ENCODE measurements at places on chromosomes 3 and 15.

- DNase-seq: no peak
These were observed 94.7 kb downstream of the DLG1 start for GRCh38 chr3:197203714-197204146.

DNA sequence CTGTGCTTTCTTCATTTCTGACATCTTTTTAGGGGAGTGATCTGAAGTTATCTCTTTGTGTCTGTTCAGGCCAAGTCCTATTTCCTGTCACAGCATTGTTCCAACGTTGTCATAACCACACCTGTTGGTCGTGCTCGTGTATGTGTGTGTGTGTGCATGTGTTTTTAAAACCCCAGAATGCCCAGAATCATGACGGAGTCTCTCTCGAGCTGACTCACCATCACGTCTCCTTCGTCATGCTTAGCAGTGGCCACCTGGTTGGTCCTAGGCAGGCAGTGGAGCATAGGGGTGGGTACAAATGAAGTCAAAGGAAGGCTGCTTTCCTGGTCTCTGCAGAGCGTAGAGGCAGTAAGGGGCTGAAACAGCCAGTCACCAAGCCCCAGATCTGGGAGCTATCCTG is 126.8 kb upstream of the ABHD17C start:
- no peak for DNase-seq

DNA sequence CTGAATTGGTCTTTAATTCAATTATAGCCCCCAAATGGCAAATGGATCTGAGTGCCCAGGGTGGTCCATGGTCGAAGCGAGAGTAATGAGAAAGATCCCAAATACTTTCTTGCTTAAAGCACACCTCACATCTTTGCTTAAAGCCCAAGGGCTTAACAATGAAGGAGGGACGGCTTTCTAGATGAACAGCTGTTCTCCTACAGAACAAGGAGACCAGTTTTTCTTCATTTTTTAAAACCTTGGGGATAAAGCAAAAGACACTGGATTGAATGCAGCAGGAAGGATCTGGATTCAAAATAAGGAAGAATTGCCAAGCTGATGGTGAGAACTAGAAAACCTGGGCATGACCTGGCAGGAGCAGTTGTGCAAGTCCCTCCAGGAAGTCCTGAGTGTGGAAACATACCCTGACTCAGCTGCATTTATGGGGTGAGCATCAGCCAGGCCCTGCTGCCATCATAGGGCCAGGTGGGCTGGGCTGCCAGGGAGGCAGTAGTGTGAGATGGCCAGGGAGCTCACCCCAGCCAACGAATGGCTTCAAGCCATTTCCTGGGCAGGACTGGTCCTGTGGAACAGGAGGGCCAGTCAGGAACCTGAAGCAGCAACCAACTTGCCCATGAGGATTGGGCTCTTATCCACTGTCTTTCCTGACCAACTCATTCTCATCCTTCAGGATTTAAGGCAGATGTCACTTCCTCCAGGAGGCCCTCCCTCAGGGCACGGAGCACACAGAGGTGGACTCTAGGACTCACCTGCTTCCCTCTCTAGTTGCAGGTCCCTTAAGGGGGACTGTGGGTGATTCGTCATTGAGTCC is 18.4 kb upstream of the RHCG start:
- DNase-seq: no peak

GRCh38 chr15:70091726-70092463 is 5.8 kb downstream of the TLE3 start:
- no peak for DNase-seq

GRCh38 chr15:65146438-65146837 is 12.8 kb upstream of the PDCD7 start:
- DNase-seq: no peak

DNA sequence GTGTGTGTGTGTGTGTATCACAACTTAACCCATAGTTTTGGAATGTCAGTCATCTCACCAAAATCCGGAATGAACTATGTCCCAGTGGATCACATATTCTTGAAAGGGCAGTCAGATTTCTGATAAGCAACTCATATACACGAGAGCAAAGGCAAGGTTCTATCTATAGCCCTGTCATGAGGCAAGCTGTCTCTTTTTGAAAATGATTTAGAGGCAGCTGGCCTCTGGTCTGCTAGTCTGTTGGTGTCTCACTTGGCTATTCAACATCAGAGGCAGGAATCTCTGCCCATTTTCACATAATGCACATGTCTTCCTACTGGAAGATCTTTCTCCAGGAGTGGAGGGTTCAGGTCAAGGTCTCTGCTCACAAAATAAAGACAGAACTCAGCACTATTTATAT is 79.8 kb downstream of the CNTN6 start:
- DNase-seq: no peak

- DNase-seq: no peak
These were observed 1063.1 kb downstream of the NTRK3 start for GRCh38 chr15:87193481-87193880.

- DNase-seq: no peak
These were observed 24.9 kb downstream of the NXPE3 start for GRCh38 chr3:101803939-101804338.

GRCh38 chr3:139630542-139630941 is 47.2 kb downstream of the NMNAT3 start:
- no peak for DNase-seq

GRCh38 chr3:188124184-188124583 is 29.8 kb upstream of the LPP start:
- no peak for DNase-seq

DNA sequence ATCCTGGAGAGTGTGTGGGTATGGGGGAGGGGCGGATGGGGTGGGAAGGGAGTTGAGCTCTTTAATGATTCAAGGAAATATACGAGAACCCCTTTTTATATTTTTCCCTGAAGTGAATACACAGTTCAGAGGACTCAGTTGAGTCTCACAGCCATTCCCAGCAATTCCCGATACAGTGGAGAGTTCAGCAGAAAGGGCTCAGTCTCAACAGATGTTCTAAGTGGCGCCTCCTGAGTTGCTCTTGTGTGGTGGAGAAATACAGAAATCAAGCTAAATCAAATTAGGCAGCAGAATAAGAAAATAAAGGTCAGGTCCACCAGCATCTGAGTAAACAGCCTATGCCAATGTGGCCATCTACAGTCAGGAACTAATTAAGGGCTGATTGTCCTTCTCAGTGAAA is 372.1 kb downstream of the NR2F2 start:
- no peak for DNase-seq

GRCh38 chr3:130626049-130626448 is 109.1 kb downstream of the COL6A6 start:
- no peak for DNase-seq

DNA sequence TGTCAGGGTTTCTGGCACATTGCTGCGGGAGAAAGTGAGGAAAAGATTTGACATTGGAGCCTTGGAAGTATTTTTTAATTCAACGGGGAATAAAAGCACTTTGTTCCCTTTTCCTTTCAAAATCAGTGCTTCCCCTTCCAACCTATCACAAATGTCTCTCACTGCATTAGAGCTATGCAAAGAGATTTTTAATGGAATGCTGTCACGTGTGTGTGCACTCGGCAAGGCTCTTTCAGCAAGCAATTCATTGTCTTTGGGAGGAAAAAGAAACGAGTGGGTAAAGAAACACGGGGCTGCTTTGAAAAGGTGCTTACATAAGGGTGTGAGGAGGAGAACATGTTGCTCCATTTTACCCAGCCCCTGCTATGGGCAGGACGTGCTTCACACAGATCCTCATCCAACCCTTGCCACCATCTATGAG is 490.4 kb upstream of the PROK2 start:
- no peak for DNase-seq

DNA sequence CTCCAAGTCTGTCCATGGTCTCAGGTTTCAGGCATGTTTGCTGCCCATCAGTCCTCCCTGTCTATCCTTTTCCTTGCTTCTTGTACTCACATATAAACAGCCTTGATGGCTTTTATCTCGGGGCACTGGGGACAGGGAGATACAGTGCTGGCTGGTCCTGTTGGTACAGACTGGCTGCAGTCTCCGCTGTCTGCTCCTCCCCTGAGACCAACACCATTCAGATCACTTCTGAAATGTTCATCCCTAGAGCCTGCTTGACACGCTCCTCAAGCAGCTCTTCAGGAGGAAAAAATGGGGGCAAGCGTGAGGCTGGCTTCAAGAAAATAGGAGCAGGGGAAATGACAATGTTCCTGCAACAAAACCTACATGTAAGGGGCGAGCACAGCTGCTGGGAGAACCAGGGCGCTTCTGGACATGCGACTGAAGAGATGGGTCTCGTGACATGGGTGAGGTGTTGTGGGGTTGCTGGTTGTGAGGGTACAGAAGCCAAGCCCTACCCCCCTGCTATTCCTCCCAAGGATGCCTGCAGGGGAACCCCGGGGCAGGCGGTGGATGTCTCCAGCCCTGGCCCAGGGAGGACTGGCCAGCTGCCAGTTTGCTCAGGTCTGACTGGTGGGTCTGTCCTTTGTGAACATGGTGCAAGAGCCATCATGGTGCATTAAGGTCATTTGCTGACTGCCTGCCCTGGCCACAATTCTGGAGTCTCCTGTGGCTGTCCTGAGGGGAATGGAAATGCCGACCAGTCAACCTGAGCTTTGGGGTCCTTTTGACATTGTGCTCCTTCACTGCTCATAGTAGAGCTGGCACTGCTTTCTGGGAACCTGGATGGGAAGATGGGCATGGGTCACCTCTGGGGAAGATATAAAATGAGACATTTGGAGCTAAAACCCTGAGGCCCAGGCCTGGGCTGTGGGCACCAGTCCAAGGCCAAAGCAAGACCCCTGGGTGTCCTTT is 40.1 kb downstream of the KY start:
- DNase-seq: no peak

GRCh38 chr3:50242851-50243542 is 7.0 kb downstream of the GNAI2 start:
- no peak for DNase-seq

DNA sequence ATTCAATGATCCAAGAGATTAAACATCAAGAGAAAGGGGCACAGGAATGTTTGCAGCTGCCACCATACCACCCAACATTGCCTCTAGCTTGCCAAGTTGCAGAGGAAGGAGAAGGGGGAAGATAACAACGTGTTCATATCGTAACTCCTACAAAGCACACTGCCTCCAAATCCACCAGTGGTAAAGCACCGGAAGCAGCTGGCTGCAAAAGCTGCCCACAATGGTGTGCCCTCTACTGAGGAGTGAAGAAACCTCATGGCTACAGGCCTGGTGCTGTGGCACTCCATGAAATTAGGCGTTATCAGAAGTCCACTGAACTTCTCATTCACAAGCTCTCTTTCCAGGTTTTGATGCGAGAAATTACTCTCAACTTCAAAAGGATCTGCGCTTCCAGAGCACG is 263.9 kb upstream of the STT3B start:
- DNase-seq: no peak

- no peak for DNase-seq
These were observed 147.4 kb upstream of the UMPS start for GRCh38 chr3:124582621-124583395.

- DNase-seq: no peak
These were observed 67.8 kb downstream of the GPR176 start for GRCh38 chr15:39852250-39852649.

DNA sequence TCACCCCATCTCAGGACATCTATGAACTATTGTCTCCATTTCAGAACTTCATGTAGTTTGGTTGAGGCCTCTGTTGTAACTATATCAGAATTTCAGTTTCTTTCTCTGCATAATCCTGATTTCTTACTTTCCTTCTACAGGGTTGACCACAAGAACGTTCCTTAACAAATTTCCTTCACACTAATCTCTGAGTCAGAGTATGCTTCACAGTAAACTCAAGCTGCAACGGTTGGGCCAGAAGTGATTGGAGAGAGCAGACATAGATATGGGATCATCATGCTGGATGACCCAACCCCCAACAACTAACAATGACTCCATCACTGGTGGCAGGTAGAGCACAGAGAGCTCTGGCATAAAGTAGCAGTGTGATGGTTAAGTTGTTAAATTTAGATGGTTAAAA is 128.8 kb upstream of the OSTN start:
- no peak for DNase-seq

- DNase-seq: no peak
These were observed 160.4 kb downstream of the UACA start for GRCh38 chr15:70602834-70603560.

GRCh38 chr15:89457086-89457485 is 39.3 kb downstream of the RHCG start:
- DNase-seq: no peak

DNA sequence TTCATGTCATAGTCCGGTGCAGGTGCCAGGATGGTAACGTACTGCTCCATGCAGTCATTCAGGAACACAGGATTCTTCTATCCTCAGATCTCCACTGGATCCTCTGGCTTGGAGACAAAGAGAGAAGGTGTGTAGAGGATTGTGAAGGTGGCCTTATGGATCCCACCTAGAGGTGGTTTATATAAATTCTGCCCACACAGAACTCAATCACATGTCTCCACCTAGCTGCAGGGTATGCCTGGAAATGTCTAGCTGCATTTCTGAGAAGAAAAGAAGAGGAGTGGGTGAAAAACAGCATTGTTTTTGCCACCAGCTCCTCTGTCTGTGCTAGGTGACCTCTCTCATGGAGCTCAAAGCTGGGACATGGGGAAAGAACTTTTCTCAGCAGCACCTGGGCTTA is 478.7 kb downstream of the PDCD6IP start:
- DNase-seq: no peak

DNA sequence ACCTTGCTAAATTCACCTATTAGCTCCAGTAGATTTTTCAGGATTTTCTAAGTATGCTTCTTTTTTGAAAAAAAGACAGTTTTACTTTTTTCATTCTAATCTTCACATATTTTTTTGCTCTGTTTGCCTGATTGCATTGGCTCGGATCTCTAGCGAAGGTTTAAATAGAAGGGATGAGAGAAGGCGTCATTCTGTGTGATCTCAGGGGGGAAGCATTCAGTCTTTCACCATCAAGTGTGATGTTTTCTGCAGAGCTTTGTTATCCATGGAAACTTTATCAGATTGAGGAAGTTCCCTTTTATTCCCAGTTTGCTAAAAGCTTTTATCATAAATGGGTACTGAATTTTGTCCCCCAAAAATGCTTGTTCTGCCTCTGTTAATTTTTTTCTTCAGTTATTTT is 120.3 kb downstream of the LRRK1 start:
- DNase-seq: no peak

GRCh38 chr3:127325629-127325961 is 37.7 kb upstream of the PRR20G start:
- DNase-seq: no peak

GRCh38 chr15:66952756-66953522 is 112.5 kb upstream of the SMAD3 start:
- DNase-seq: no peak

- no peak for DNase-seq
These were observed 386.6 kb upstream of the THBS1 start for GRCh38 chr15:39194106-39194830.

GRCh38 chr15:77521206-77521605 is 100.5 kb downstream of the HMG20A start:
- DNase-seq: no peak

DNA sequence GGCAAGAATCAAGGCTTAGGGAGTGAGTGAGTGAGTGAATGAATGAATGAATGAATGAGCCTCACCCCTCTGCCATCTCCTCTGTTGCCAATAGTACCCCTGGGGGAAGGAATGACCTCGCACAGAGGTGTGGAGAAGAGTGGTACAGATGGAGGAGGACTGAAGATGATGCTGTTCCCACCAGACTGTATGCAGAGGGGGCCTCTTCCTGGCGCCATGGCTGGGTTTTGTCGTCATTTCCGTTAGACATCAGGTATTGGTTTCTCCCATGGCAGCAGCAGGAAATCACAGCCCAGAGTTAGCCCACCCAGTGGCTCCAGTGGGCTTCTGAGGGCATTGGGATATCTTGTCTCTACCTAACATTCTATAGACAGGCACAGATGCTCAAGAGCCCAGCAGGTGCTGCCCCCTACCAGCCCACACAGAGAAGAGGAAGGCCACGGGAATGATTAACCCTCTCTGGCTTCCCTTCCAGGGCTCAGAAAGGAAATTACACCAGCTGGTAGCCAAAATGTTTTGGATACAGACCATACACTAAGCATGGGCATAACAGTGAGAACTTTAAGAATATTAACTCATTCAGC is 109.8 kb upstream of the SLC6A11 start:
- no peak for DNase-seq

Data from stimulated activated CD4-positive, alpha-beta T cell treated with anti-CD3 and anti-CD28 coated beads, Interleukin-12 subunit alpha, Interleukin-12 subunit beta, amount 100 ng/mL, for 48 hours (primary cell).